ENCODE measurements at places on chromosomes 3 and 15. TPM values are rescaled to one million over a fixed set of nuclear protein-coding genes. Genes with fewer than 3 reads are reported as not detected.

MKRN3 gene
- not detected for total RNA-seq

MEX3B gene
- total RNA-seq = 0.79 TPM

MITF gene
- 2.3 TPM for total RNA-seq

GASK1A gene
- 1.1 TPM for total RNA-seq

GPR15 gene
- not detected for total RNA-seq

BFSP2 gene
- total RNA-seq = not detected

NXPE3 gene
- total RNA-seq = 3.9 TPM

HYKK gene
- total RNA-seq = 1.2 TPM
